ENCODE measurements at places on chromosomes 12 and 14.

DNA sequence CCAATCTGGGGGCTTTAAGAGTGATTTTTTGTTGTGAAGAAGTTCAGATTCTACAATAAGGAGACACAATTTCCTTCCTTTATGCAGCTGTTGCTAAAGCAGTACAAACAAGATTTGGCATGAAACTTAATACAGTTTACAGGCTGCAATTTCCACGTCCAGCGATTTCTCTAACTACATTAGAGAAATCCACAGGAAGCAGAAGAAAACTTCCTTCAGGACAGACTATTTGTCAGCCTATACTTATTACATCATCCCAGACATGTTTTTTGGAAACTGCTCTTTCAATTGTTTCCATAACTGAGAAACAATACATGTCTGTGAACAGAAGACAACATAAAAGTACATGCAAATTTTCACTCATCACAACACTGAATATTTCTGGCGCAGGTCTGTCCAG, 204.3 kb downstream of the TTC7B start:
- DNase-seq, result no peak

DNA sequence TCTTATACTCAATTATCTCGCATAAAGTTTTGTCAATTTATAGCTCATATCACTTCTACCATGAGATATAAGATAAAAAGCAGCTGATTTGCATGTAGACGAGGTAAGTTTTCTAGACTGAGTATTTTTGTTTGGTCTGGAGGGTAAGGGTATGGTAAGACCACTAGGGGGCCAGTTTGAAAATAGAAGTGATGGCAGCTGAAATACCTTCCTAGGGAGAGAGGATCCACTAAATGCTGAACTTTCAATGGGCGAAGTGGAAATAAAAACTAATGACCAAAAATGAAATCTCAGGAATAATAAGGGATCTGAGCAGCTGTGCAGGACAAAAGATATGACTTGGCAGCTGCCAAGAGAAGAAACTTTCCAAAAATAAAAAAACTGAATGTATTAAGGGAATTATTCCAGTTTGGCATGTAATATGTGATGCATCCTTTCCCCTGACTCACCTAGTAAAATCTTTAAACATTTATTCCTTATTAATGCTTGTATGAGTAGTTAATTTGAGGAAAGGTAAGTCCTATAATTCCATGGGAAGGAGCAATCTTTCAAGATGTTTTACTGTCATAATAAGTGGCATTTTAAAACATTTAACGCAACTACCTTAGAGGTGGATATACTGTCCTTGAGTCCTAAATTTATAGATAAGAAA, 754.5 kb downstream of the C12orf50 start:
- DNase-seq, result no peak

- no peak for DNase-seq
Measured at GRCh38 chr12:32367381-32367780, 32.0 kb upstream of the FGD4 start.

DNA sequence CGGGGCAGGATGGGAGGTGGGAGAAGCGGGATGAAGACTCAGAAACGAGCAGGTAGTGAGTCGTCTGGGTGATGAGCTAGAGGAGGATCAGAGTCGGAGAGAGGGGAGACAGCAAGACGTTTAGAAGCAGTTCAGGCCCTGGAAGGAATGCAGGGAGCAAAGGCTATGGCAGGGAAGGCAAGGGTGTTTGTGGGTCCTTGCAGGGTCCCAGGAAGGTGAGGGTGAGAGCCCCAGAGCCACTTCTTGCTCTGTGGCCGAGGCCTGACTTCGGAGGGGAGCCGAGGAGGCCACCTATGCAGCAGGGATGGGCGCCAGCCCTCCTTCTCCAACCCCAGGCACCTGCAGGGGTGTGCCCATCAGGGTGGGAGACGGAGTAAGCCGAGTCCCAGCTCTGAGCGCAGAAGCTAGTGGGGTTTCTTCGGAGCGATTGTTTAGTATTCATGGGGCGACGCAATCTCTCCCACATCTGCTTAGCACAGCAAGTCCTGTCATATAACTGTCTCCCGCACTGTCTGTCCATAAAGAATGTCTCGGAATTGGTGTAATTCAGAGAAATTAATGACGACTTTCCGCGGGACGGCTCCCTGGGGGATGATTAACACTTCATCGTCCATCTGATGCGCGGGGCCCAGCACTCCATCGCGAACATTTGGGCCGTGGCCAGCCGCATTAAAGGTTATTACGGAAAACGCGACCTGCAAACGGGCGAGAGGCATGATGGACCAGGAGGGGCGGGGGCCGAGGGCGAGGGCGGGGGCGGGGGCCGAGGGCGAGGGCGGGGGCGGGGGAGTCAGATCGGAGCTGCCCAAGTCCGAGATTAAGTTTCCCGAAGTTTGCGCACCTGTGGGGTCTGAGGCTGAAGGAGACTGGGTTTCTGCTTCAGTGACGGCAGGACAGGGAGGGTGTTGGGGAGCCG, 12.2 kb upstream of the CALCOCO1 start:
- DNase-seq, result no peak

DNA sequence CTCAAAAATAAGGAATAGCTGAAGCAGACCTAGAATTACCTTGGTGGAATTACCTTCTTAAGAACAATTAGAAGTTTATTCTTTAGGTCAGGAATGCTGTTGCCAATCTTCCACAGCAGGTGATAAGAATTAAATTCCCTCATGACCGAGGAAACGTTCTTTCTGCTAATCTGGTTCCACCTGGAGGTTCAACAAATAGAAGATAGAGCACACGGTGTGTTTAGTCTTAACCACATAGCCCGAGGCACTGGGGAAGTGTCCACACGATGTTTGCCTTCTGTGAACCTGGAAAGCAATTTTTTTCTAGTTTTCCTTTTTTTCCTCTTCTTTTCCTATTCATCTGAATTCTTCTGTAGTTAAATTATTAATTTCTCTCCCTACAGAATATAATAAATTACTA, 906.9 kb downstream of the NRXN3 start:
- no peak for DNase-seq

DNA sequence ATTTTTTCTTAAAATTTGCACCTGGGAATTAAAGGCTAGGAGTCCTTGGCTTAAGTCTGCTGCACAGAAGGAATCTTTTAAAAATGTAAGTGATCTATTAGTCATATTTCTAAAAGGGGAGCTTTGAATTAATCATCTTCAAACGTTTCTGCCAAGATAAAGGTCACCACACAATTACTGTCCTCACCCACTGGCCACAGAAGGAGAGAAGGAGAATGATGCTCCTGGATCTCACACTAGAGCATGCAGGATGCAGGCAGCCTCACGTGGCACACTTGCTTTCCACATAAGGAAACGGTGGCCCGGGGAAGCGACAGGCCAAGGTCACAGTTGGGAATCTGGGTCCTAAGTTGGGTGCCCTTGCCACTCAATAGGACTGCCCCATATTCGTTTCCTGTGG, 16.9 kb downstream of the PLEKHG7 start:
- no peak for DNase-seq

DNA sequence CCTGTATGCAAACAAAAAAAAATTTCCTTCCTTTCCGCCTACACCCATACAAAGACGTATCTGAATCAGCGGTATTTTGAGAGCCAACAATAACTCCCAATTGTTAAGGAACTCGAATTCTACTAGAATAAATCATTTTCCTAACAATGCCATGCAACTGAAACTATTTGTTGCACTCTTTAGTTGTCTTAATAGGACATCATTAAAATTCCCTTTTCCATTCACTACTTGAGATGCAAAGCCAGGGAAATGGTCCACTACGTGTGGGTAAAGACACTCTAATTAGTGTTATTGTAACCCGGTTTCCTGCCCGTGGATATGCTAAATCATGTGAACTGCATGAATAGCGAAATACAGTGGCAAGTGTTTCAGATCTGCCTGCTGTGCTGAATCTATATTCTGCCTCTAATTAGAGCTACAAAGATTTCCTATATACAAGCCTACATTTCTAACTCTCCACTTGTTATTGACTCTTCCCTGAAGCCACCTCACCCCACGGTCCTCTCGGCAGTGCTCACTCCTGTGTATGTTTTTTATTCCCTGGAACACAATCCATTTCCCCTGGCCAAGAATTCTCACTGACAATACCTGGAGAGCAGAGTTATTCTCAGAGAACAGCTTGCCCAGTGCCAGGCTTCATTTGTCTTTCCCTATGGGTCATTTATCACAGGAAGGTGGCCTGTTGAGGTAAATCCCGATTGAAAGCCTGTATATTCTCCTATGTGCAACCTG, 168.3 kb downstream of the PAWR start:
- no peak for DNase-seq

GRCh38 chr14:24053548-24054323, 1.9 kb downstream of the CARMIL3 start:
- no peak for DNase-seq

GRCh38 chr12:51839310-51839947, 9.1 kb downstream of the FIGNL2 start:
- no peak for DNase-seq

DNA sequence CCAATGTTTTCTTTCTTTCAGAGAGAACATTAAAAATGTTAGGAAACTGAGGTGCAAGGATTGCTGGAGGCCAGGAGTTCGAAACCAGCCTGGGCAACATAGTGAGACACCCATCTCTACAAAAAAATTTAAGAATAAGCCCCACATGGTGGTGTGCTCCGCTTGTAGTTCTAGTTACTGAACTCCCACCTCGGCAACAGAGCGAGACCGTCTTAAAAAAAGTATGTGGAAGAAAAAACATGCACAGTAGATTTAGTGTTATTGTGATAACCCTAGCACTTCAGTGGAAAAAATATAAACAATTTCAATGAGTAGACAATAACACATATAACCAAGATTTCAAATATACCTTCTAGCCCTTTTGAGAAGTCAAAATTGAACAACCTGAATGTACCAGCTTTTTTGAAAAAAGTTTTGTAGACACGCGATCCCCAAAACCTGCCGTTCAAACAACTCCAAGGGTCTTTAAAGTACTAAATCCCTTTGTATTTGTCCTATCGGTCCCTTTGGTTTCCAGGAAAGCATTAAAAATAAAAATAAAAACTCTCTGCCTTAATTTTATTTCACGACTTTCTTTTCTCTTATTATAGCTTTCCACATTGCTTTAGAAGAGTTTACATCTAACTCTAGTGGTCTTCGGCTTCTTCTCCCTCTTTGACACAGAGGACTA, 1.0 kb upstream of the ANO6 start:
- DNase-seq, result no peak

DNA sequence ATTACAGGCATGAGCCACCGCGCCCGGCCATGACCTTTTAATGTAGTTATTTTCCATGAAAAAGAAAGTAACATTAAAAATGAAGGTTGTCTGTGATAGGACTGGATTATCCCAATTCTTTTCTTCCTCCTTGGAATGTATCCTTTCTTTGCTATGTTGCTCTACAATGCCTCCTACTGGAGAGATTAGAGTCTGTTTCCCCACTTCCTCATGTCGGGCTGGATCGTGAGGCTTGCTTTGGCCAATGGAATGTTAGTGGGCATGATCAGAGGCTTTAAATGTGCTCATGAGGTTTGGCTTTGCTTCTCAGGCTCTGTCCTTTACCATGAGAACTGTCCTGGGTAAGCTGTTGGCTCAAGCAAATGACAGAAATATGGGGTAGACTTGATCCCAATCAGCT, 34.7 kb upstream of the SOCS2 start:
- no peak for DNase-seq

DNA sequence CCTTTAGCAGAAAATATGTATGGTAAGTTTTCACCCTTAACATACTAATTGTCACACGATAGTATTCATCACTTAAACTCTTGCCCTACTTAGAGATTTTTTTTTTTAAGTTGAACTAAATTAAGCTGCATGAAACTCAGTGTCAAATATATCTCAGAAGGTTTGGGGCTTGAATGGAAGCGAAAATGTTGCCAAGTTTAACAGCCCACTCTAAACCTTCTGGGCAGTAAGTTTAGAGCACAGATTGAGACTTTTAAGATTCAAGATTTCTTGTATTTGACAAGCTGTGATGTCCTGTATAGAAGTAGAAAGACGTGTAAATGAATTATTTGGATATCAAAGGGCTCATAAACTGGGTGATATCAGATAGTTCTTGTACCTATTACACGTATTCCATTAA, 287.3 kb upstream of the FLRT2 start:
- no peak for DNase-seq

- no peak for DNase-seq
Measured at GRCh38 chr14:87892763-87893162, 100.2 kb downstream of the GALC start.

DNA sequence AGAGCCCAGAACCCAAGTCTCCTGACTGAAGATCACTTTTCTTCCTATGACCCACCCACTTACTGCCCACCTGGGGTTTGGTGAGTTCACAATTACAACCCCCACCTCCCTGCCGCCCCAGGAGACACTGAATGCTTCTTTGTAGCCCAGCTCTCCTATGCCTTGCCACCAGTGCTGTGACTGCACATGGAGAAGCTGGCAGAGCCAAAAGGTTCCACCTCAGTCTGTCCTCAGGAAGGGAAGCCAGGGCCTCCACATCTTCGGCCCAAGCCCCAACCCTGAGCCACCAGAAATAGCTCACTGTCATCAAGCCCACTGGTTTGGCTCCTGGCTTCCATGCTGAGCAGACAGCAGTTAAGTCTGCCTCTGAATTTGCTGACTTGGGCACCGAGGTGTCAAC, 25.6 kb downstream of the OTUB2 start:
- no peak for DNase-seq

- no peak for DNase-seq
Measured at GRCh38 chr14:50979941-50980850, 35.9 kb upstream of the PYGL start.

GRCh38 chr12:88325076-88325815, 183.1 kb downstream of the TMTC3 start:
- no peak for DNase-seq

- DNase-seq, result no peak
Measured at GRCh38 chr12:59708064-59708463, 112.2 kb downstream of the SLC16A7 start.

- DNase-seq, result no peak
Measured at GRCh38 chr12:94641283-94641682, 9.1 kb downstream of the TMCC3 start.

DNA sequence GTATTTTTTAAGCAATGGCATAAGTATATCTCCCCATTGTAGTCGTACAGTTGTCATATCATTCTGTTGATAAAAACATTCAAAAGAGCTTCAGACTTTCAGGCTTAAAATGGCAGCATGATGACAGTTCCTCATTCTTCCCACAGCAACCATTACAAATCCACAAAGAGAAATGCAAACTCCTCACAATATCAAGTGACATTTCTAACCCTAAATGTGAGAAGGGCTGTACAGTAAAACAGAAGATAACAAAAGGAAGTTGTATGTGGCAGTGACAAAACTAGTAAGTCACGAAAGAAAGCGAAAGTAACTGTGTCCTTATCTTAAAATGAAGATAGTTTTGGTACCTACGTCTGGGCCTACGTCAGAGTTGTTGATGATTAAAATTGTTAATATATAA, 46.7 kb downstream of the GXYLT1 start:
- no peak for DNase-seq

GRCh38 chr12:115075552-115076170, 391.7 kb upstream of the TBX3 start:
- DNase-seq, result no peak

- DNase-seq, result no peak
Measured at GRCh38 chr12:54037360-54038283, 4.8 kb downstream of the HOXC5 start.
